ENCODE measurements at places on chromosomes 6 and 20.

- DNase-seq = no peak
Observed at GRCh38 chr6:126182650-126183311, 157.1 kb upstream of the CENPW start.

DNA sequence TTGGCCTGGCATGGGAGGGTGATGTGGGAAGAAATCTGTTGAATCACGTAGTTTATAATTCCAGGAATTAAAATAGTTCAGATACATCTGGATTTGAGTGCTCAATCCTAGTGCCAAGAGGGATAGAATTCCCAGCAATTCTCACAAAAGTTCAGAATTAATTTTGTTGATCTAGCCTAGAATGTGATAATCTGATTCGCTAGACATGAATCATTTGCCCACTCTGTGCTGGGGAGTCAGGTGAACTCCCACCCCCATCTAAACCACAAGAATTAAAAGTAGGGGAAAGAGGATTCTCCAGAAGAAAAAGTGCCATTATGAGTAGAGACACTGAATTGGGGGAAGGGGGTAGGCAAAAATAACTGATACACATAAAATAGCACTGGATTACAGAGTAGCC, 85.0 kb downstream of the LIN28B start:
- no peak for DNase-seq

DNA sequence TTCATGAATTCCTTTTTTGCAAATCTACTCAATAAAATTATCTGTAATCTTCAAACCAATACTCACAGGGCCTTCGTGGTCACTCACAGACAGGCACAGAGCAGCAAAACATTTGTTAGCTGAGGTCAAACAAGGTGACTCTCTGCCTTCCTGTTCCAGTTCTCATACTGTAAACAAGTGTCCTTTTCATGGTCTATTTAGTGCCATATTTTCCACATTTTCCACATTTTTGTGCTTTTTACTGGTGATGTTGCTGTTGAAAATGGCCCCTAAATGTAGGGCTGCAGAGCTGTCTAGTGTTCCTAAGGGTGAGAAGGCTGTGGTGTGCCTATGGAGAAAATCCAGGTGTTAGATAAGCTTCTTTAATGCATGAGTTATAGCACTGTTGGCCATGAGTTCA, 133.1 kb upstream of the COL21A1 start:
- no peak for DNase-seq

- DNase-seq = no peak
Observed at GRCh38 chr6:116397914-116398313, 27.2 kb downstream of the DSE start.

DNA sequence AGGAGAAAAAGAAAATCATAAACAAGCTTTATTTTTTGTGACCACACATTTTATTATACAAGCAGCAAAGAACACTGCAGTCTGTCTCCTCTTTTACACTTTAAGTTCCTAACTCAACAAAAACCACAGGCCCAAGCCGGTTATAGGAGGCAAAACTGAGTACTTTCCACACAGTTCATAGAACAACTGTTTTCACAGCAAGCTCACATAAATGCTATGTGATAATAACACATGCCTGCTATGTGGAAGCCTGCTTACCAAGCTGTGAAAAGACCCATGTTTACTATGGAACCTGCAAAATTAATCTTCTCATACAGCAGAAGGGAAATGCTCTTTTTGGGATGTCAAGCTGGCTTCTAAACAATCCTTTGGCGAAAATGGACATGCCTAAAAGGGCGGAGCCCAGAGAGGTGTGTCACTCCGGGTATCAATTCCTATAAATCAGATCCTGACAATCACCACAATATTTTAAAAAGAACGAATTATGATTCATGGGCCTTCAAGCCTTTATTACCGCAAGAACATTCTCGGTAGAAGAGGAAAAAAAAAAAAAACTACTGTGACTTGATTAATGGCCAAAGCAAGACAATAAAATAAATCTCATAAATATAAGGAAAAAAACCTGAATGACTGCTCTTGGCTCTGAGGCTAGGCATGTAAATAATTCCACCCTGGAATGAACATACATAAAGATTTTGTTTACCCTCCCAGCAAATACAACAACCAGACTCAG, 2.6 kb downstream of the TRERF1 start:
- DNase-seq = no peak

DNA sequence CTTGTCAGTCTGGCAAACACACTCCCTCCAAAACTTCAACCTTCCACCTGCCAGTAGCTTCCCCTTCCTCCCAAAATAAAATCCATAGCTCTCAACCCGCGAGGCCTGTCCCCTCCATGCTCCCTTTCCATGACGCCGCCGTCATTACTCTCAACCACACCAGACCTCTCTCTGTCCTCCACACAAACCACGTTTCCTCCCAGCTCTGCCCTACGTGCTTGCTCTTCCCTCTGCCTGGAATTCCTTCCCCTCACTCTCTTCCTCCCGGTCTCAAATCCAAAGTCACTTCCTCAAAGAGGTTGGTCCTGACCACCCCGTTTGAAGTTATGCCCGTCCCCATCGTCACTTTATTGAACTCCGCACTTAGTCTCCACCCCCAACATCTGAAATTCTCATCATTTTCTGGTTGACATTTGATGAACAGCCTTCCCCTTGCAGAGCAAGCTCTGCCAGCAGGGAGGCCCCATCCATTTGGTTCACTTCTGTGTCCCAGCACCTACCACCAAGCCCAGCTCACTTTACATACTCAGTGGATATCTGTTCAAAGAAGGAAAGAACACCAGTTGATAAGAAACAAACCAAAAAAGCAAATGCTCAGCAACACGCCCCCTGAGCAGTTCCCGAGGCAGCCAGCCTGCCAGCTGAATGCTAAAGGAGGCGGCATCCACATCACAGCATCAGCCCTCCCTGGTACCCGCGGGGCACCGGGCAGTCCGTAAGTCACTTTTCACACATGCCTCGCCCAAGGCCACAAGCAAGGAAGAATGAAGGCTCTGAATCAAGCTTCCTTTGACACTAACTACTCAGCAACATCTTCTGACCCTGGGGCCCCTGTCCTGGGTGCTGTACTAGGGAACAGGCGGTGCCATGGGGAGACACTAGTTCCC, 125.0 kb downstream of the NFATC2 start:
- DNase-seq = no peak

DNA sequence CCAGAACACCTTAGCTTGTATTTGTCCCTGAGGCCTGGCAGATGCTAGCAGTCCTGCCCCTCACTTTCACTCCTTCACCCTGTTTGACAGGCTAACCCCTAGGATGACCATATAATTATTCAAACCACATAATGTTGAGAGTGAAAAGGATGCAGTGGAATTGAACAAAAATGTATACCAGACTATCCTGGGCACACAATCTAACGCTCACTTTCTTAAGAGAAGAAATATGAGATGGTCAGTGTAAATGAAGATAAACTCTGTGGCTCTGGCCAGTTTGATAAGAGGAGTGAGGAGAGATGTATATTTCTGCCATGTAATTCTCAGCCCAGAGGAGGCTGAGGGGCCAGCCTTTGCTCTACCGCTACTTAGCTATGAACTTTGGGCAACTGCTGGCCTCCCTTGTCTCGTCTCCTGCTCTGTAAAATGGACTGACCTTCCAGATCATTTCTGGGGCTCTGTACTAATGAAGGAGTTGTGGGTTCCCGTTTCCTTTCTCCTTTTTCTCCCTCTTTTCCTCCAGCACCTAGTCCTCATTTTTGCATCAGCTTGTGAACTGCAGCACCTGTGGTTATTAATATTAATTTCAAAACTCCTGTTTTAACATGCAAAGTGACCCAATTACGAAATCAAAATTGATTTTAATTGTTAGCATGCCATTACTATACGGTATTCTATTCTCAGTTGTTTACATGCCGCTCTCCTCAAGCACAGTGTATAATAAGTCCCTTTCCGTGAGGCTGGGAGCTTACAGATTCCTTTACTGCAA, 92.5 kb upstream of the IYD start:
- DNase-seq = no peak

GRCh38 chr20:6914986-6915385, 147.5 kb downstream of the BMP2 start:
- DNase-seq = no peak

DNA sequence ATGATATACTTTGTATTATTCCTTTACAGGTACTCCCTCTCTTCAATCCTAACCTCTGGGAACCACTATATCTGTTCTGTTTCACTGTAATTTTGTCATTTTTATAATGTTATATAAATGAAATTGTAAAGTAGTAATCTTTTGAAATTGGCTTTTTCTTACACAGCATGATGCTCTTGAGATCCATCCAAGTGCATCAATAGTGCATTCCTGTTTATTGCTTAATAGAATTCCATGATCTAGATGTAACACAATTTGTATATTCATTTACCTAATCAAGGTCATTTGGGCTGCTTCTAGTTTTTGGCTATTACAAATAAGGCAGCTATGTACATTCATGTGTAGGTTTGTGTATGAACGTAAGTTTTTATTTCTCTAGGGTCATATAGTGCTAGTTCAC, 174.6 kb downstream of the KHDC1L start:
- no peak for DNase-seq

DNA sequence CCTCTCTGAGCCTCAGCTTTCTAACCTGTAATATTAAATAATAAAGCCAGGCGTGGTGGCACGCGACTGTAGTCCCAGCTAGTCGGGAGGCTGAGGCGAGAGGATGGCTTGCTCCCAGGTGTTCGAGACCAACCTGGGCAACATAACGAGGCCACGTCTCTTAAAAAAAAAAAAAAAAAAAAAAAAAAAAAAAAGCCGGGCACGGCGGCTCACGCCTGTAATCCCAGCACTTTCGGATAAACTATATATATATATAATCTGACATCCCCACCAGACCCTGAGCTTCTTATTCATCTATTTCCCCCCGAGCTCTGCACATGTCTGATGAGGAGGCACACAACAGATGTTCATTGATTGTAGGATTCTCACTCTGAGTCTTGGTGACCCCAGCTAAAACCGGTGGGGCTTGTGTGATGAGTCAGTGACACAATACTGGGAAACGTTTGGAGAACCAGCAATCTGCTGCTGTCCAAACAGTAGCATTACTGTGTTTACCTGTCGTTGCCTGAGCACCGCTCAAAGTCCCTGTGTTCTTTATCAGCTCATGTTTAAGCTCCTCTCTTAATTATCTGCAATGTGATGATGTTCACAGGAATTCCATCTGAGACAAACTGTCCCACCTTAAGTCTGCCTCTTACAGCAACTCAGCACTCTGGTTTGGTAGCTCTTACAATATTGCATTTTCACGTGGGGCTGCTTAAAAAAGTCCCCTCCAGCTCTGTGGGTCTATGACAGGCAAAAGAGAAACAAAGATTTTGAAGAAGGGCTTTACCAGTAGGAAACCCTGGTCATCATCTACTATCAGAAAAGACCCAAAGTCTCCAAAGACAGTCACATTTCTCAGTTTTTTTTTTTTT, 1.0 kb upstream of the SPATA2 start:
- no peak for DNase-seq

GRCh38 chr6:163355426-163355991, 59.0 kb upstream of the QKI start:
- DNase-seq = no peak

- no peak for DNase-seq
Observed at GRCh38 chr6:12017263-12017662, 5.2 kb downstream of the HIVEP1 start.

Measured in CMK (cell line).